ENCODE measurements at places on chromosomes 12 and 14.

- DNase-seq: no peak
Observed at GRCh38 chr14:98510392-98510791, 761.6 kb downstream of the BCL11B start.

GRCh38 chr12:42643881-42644579, 54.5 kb upstream of the PRICKLE1 start:
- DNase-seq: no peak

GRCh38 chr12:103858953-103859601, 18.0 kb upstream of the NT5DC3 start:
- DNase-seq: no peak

DNA sequence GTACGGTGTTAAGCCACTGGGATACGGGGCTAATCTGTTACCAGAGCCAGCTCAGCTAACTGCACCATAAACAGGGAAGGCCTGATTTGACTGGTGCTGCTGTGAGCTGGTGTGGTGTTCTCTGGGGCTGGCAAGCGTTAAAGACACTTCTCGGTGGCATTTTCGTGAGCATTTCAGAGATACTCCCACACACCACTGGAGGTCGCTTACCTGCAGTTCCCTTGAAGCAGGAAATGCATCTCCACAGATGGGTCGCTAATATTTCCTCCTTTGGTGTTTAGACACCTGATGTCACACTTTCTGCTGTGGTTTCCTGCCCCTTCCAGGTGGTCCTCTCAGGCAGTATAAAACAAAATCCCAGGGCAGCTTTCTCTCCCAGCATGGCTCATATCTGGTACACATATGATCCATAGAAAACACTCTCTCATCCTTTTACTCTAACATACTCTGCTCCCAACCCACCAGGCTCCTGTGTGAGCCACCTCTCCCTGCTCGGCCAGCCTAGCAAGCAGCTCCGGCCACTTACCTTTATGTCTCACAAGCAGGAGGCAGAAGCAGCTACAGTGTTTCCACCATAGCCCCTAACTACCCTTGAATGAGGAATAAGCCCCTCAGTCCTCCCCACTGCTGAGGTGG, 129.9 kb upstream of the GRIN2B start:
- DNase-seq: peak; percentile 31

- DNase-seq: no peak
Observed at GRCh38 chr12:83250866-83251265, 564.2 kb downstream of the TMTC2 start.

DNA sequence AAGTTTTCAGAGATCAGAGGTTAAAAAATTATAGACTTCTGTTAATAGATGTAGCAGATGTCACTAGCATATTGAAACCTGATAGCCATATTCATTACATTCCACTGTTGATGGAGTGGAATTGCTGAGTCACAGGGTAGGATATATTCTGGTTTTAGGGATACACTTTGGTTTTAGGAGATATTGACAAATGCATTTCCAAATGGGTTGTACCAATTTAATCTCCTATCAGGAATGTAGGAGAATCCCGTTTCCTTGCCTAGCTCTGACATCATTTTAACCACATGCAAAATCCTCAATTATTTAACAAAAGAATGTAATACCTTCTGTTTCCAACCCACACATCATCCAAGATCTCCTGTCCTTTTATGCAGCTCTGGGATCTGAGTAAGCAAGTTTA, 30.7 kb upstream of the ESR2 start:
- no peak for DNase-seq

DNA sequence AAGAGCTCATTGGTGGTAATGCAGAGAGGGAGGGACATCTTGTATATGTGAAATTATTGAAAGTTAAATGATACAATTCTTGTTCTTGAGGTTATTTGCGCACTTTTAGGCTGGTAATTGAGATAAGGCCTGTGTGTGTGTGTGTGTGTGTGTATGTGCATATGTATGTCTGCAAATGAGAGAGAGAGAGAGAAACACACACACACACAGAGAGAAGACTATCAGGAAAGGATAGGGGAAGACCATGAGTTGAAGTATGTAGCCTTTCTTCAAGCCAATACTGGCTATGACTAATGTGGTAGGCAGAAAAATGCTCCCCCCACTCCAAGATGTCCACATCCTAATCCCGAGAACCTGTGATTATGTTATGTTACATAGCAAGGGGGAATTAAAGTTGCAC, 52.7 kb upstream of the DCD start:
- DNase-seq: no peak

DNA sequence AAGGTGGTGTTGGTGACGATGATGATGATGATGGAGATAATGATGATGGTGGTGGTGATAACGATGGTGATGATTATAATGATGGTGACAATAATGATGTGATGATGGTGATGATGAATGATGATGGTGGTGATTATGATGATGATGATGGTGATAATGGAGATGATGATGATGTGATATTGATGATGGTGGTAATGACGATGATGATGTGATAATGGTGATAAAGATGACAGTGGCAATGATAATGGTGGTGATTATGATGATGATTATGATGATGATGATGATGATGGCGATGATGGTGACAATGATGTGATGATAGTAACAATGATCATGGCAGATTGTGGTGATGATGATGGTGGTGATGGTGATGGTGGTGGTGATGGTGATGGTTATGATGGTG, 518.0 kb downstream of the GLT1D1 start:
- DNase-seq: no peak

- DNase-seq: no peak
Observed at GRCh38 chr12:124397399-124397679, 102.4 kb downstream of the RFLNA start.

- no peak for DNase-seq
Observed at GRCh38 chr12:89884952-89885351, 176.3 kb upstream of the ATP2B1 start.

- DNase-seq: no peak
Observed at GRCh38 chr12:113061061-113061694, 4.6 kb downstream of the DTX1 start.

DNA sequence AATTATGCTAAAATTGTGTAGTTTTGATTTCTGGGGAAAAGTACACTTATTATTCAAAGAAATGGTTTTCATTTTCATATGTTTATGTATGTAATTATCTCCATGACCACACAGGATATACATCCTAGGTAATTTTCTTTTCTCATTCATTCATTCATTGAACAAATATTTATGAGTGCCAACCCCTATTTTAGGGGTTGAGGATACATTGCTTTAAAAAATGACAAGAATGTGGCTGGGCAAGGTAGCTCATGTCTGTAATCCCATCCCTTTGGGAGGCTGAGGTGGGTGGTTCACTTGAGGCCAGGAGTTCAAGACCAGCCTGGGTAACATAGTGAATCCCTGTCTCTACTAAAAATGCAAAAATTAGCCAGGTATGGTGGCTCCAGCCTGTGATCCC, 40.9 kb downstream of the SGPP1 start:
- DNase-seq: no peak
